Nasal cavity respiratory epithelium epithelial cell of viscerocranial mucosa (primary cell): ENCODE measurements at places on chromosomes 4 and X. TPM values are rescaled to one million over a fixed set of nuclear protein-coding genes. Genes with fewer than 3 reads are reported as not detected.

Gene IQCM
- not detected in 2 replicates for total RNA-seq

Gene CNGA1
- 1.4 and 4.9 TPM in 2 replicates for total RNA-seq

Gene GUCY1A1
- total RNA-seq = 1.4 and 1.8 TPM in 2 replicates

Gene HMX1
- total RNA-seq = not detected in 2 replicates

Gene TCEANC
- total RNA-seq = 2.4 and 2.8 TPM in 2 replicates

Gene PLAC8
- total RNA-seq = 0.68 and 4.0 TPM in 2 replicates

Gene EPGN
- total RNA-seq = 103 and 116 TPM in 2 replicates

Gene TSPAN6
- total RNA-seq = 17.8 and 29.3 TPM in 2 replicates

Gene ANKRD17
- total RNA-seq = 59.1 and 99.9 TPM in 2 replicates

Gene CPZ
- total RNA-seq = 0.21 TPM in 1 of 2 replicates, not detected in the other

Gene PGAM4
- not detected in 2 replicates for total RNA-seq

Gene ALG13
- 41.4 and 49.8 TPM in 2 replicates for total RNA-seq

Gene USP26
- total RNA-seq = not detected in 2 replicates

Gene FAM236C
- not detected in 2 replicates for total RNA-seq

Gene TFDP3
- total RNA-seq = not detected in 2 replicates

Gene RASSF6
- total RNA-seq = 10.6 and 12.7 TPM in 2 replicates

Gene CLIC2
- total RNA-seq = under 0.01 and 0.14 TPM in 2 replicates

Gene PABPC1L2B
- not detected in 2 replicates for total RNA-seq

Gene DDX53
- total RNA-seq = not detected in 2 replicates

Gene TMPRSS11F
- 4.8 and 8.7 TPM in 2 replicates for total RNA-seq

Gene MAGEA8
- not detected in 2 replicates for total RNA-seq

Gene ABLIM2
- total RNA-seq = 1.9 and 3.4 TPM in 2 replicates

Gene FGD1
- 2.1 and 5.6 TPM in 2 replicates for total RNA-seq

Gene TEX11
- total RNA-seq = not detected in 2 replicates

Gene CT45A2
- not detected in 2 replicates for total RNA-seq

Gene SPANXN3
- total RNA-seq = not detected in 2 replicates

Gene MAGEA11
- not detected in 2 replicates for total RNA-seq

Gene KIAA1210
- not detected in 2 replicates for total RNA-seq

Gene MBNL3
- 6.8 and 10.2 TPM in 2 replicates for total RNA-seq

Gene MAGEC2
- not detected in 2 replicates for total RNA-seq

Gene ZNF732
- 0.68 and 1.8 TPM in 2 replicates for total RNA-seq

Gene SHROOM4
- total RNA-seq = 0.34 and 2.8 TPM in 2 replicates

Gene TMEM255A
- total RNA-seq = 0.43 TPM in 1 of 2 replicates, not detected in the other

Gene ARHGAP36
- not detected in 2 replicates for total RNA-seq

Gene RHOXF2B
- total RNA-seq = not detected in 2 replicates

Gene ZNF41
- 4.8 and 7.5 TPM in 2 replicates for total RNA-seq

Gene RNF128
- 12.3 and 52.8 TPM in 2 replicates for total RNA-seq

Gene TEC
- total RNA-seq = 1.4 and 1.6 TPM in 2 replicates

Gene FGFBP2
- not detected in 2 replicates for total RNA-seq

Gene WDR17
- total RNA-seq = under 0.01 and 3.5 TPM in 2 replicates

Gene RAB41
- total RNA-seq = not detected in 2 replicates
